ENCODE measurements at places on chromosomes 1 and 21.
A peak's percentile ranks its signal among the peaks of the same experiment; 100 is the strongest.

GRCh38 chr21:42524341-42525028 is 10.8 kb downstream of the SLC37A1 start:
- DNase-seq = peak; percentile 55

DNA sequence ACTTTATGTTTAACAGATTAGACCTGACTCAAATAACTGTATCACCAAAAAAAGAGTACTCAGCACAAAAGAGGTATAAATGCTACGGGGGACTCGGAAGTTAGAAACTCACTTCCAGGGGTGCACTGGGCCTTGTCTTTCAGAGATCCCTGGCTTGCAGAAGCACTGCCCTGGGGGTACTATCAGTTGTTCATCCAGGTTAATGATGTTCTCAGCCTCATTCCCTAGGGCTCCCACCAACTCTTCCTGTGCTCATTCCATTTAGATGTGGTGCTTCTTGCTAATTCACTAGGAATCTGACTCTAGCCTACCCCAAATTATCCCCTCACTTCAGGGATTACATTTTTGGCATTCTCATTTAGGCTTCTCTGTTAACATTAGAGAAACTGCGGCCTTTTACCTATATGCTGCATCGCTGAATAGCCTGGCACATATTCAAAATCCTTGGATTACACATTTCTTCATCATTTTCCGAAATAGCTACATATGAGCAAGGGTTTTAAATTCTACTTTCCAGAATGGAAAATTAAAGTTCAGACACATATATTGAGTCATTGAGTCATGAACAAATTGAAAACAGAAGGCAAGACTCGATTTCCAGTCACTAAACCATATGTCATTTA is 338.5 kb downstream of the KCTD3 start:
- no peak for DNase-seq

GRCh38 chr1:34918977-34919561 is 10.4 kb downstream of the DLGAP3 start:
- DNase-seq = no peak

- DNase-seq = no peak
These were observed 83.5 kb downstream of the SPATA46 start for GRCh38 chr1:162293073-162293692.

- DNase-seq = no peak
These were observed 2.8 kb downstream of the PHGDH start for GRCh38 chr1:119714583-119714982.

- no peak for DNase-seq
These were observed 98.7 kb upstream of the LHX8 start for GRCh38 chr1:75035536-75035935.

GRCh38 chr1:236287757-236288619 is 6.2 kb upstream of the ERO1B start:
- DNase-seq = no peak

DNA sequence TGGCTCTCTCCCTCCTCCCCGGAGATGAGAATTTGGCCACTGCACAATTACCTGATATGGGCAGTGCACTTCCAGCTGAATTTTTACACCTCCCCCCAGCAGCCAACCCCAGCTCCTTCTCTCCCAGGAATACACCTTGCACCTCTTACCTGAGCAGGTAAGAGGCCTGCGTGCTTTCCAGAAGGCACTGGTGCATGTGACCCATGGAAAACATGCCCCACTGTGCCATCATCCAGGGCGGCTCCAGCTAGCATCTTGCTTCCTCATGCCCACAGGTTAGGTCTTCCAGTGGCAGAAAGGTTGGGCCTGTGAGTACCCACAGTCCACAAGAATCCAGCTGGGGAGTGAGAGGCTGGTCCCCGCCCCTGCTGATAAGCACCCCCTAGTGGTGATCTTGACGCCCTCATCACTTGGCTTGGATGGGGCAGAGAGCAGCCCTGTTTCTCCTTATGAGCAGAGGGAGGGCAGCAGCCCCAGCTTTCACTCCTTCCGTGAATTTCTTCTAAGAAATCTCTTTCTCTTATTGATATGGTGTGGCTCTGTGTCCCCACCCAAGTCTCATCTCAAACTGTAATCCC is 57.8 kb downstream of the EDARADD start:
- DNase-seq = peak; percentile 37

DNA sequence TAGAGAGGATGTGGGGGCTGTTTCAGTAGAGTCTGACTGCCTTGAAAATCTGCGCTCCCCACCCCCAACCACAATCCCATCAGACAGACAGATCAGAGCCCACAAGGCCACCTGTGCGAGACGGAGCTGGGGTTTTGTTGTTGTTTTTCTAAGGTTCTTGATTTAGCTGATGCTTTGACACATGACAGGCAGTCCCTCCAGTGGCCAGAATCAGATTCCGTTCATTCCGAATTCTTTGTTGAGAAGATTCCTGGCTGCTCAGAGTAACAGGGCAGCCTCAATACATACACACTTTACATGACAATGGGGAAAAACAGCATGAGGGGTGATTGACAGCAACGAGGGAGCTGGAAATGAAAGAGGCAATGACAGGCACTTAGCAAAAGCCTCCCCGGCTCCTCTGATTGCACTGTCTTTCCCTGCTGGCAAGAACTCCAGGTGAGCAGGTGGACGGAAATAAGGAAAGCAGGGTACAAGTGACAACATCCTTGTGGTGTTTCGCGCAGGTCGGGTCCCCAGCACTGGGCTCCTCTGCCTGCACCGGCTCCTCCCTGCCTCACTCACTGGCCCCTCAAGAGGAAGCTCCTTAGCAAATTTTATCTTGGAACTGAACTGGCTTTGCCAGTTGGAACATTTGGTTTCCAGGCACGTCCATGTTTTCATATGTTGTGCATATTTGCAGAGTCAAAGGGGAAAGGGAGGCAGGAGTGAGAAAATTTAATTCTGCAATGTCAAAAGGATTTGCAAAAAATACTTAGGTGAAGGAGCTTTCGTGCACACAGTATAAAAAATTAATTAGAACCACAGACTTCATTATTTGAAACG is 148.7 kb downstream of the PGBD5 start:
- peak; percentile 37 for DNase-seq

- DNase-seq = no peak
These were observed 26.5 kb downstream of the SSBP3 start for GRCh38 chr1:54379555-54380289.

- no peak for DNase-seq
These were observed 245.8 kb downstream of the PLA2G4A start for GRCh38 chr1:187074445-187075048.

GRCh38 chr21:40618191-40618973 is 228.6 kb downstream of the DSCAM start:
- no peak for DNase-seq

- DNase-seq = no peak
These were observed 784.5 kb downstream of the USP25 start for GRCh38 chr21:16514316-16514715.

GRCh38 chr1:162562470-162562828 is 927 bp downstream of the UAP1 start:
- DNase-seq = no peak

DNA sequence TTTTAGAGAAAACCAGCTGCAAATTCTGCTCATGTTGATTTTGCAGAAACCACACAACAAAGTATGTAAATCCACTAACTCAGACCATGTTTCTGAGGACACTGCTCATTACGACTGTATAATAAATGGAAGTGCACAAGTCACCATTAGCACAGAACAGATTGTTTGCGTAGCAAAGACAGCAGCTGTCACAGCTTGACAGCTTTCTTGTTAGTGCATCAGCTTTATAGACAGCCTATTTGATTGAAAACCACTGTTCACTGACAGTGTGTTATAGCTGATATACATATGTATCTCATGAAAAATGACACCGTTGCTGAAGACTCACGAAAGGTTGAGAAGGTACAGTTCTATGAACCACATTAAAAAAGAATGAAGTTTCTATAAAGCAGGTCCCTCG is 560.2 kb upstream of the ZRANB2 start:
- no peak for DNase-seq

DNA sequence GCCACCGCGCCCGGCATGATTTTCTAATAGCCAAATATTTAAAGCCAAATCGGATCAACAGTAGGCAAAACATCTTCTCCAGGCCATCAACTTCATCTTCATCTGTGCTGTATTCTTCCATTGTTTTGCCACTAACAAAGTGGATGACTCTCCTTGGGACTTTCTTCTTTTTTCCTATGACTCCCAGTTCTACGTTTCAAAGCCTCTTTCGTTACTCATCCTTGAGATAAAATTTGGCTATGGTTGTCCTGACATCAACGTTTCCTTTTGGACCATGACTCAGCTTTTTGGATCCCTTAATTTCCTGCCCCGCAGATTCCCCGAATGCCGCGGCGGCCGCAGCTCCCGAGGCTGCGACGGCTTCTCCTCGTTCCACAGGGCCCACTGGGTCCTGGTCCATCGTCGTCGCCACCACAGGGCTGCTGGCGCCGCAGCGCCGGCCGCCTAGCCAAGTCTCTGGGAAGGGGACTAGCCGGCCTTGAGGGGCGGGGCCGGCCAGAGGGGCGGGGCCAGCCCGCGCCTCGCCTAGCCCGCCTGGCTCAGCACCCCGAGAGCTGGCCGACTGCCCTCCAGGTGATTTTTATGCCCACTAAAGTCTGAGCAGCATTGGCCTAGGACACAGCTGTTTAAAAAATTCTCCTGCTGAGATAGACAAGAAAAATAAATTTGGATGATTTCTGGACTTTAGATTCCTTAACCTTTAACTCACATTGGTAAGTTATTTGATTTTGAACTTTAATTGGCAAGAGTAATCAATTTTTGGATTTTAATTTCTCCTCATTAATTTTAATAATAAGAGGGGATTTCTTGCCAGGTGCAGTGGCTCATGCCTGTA is 93.9 kb downstream of the ADCY10 start:
- no peak for DNase-seq

- DNase-seq = no peak
These were observed 42.2 kb downstream of the BTF3L4 start for GRCh38 chr1:52098139-52098871.

- DNase-seq = no peak
These were observed 165.4 kb upstream of the DPT start for GRCh38 chr1:168894397-168894903.

GRCh38 chr1:217027403-217028080 is 304.3 kb upstream of the ESRRG start:
- no peak for DNase-seq

DNA sequence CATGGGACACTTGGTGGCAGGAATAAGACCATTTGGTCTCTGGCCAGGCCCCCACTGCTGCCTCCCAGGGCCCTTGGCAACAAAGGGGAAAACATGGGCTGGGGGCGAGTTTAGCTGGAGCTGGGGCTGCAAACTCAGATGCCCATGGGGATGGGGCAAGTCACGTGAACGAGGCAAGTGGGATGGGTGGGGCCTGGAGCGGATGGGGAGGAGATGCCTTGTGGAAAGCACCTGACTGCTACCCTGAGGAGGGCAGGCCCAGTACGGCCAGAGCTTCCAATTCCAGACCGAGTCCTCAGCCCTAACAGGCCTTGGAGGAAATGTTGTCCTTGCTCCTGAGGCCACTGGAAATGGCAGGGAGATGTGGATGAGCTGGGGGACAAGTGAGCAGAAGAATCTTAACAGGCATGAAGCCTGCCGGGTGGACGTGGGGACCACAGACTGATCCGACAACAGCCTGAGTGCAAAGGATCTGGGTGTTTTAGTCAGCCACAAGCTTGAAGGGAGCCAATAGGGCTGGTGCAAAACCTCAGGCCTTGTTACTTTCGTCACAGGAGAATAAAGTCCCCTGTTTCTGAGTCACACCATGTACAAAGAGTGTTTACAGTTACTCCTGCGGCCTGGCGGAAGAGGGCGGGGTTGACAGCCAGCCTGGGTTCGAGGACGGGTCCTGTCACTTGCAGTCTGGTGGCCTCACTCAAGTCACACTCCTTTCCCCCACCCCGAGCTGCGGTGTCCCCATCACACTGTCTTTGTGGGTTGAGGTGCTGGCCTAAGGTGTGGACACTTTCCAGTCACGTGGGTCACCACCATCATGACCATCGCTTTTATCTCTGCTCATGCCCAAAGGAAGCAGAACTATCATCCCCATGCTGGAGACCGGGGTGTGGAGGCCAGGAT is 19.1 kb downstream of the RUNX3 start:
- peak; percentile 87 for DNase-seq

- no peak for DNase-seq
These were observed 68.7 kb downstream of the MORN1 start for GRCh38 chr1:2322581-2323211.

- DNase-seq = no peak
These were observed 104.8 kb downstream of the PSMG1 start for GRCh38 chr21:39078322-39079065.

DNA sequence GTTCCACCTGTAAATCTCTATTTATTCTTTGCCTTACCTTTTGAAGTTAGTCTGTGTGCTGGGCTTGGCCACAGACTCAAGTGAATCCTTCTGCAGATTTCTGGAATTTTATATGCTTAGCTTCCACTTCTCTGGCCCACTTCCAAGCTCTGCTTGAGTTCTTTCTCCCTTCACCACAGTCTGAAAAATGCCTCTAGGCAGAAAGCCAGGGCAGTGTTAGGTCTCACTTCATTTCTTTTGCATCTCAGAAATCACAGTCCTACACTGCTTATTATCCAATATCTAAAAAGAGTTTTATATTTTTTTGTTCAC is 48.9 kb downstream of the INKA2 start:
- no peak for DNase-seq

DNA sequence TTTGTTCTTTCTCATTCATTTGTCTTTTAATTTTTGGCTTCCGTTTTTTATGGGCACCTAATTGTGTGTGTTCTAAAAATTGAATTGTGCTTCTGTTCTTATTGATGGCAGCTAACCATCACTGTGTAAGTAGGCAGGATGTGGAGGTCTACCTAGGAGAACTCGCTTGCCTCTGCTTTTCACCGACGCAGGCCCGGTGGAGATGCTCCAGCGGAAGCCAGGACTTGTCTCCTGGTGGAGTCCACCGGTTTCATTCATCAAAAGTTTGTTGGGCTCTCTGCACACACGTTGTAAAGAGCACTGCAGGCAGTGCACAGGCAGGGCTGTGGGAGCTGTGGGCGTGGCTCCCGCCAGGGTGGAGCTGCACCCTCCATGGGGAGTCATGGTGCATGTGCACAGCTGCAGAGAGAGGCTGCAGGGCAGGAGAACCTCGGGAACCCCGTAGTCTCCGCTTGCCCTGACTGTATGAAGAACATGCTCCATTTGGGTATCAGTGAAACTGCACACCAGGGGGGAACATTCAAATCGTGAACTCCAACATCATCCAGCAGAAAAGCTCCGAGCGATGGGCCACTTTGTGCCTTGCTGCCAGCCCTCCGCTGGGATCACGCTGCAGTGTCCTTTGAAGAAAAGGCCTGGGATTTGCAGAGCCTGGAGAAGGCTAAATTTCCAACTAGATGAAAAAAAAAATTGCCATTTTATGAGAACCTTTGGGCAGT is 6.0 kb upstream of the C1orf174 start:
- DNase-seq = no peak

DNA sequence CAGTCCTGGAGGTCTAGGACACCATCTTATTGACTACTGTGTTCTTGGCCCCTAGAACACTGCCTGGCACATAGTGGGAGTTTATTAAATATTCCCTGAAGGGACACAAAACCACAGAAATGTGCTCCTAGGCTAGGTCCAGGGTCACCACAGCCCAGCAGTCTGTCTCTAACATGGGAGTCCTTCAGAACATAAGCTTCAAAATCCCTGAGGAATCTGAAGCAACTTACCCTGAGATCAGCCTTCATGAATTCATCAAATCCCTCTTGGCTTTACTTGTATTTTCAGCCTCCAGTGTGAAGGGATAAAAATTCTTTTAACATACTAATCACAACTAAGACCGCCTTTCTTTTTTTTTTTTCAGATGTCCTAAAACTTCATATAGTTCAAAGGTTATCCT is 32.7 kb upstream of the BCAR3 start:
- no peak for DNase-seq
